Parietal lobe (tissue), 2 donors: ENCODE measurements at places on chromosomes 4 and X. TPM values are rescaled to one million over a fixed set of nuclear protein-coding genes. Genes with fewer than 3 reads are reported as not detected.

The P2RY10 gene
- not detected for total RNA-seq

The CXCL8 gene
- total RNA-seq, result not detected

The RTL9 gene
- 0.63 TPM for total RNA-seq

The TRPC3 gene
- 15.3 TPM for total RNA-seq

The XAGE1B gene
- total RNA-seq, result not detected

The GLOD5 gene
- not detected for total RNA-seq

The ARSJ gene
- 0.31 TPM for total RNA-seq

The MAD2L1 gene
- 9.4 TPM for total RNA-seq

The KCNIP4 gene
- total RNA-seq, result 12.5 TPM

The CSTF2 gene
- total RNA-seq, result 18.8 TPM

The IDS gene
- 153 TPM for total RNA-seq

The FAM50A gene
- 31.6 TPM for total RNA-seq

The FGF16 gene
- not detected for total RNA-seq

The XPNPEP2 gene
- total RNA-seq, result not detected

The INTS6L gene
- total RNA-seq, result 30.7 TPM

The PRR32 gene
- not detected for total RNA-seq

The HTATSF1 gene
- total RNA-seq, result 77.6 TPM

The MXD4 gene
- 32.9 TPM for total RNA-seq

The MAGEB10 gene
- total RNA-seq, result not detected

The ASB12 gene
- total RNA-seq, result 0.63 TPM

The TFDP3 gene
- total RNA-seq, result not detected

The ASMT gene
- not detected for total RNA-seq

The BEX1 gene
- 136 TPM for total RNA-seq

The SASH3 gene
- total RNA-seq, result 0.94 TPM

The FGF13 gene
- 91.7 TPM for total RNA-seq

The TKTL1 gene
- total RNA-seq, result 1.9 TPM

The S100P gene
- 0.31 TPM for total RNA-seq

The TLR6 gene
- 0.63 TPM for total RNA-seq

The EMCN gene
- 2.2 TPM for total RNA-seq
